Osteocyte (in vitro differentiated cells): ENCODE measurements at places on chromosomes 3 and 15.

GRCh38 chr3:99765042-99765942 lies 52.4 kb upstream of the CMSS1 start:
- DNase-seq: no peak

DNA sequence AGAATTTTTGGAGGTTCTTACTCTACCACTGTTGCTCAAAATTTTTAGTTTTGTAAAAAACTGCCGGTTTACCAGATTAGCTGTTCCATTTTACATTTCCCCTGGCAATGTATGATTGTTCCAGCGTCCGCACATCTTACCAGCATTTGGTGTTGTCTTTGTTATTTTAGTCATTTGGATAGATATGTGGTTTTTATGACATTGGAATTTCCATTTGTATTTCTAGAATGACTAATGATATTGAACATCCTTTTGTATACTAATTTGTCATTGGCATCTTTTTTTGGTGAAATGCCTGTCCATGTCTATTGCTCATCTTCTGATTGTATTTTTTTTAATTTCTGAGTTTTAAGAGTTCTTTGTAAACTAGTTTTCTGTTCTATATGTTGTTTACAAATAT lies 28.5 kb downstream of the LRRC28 start:
- DNase-seq: no peak

DNA sequence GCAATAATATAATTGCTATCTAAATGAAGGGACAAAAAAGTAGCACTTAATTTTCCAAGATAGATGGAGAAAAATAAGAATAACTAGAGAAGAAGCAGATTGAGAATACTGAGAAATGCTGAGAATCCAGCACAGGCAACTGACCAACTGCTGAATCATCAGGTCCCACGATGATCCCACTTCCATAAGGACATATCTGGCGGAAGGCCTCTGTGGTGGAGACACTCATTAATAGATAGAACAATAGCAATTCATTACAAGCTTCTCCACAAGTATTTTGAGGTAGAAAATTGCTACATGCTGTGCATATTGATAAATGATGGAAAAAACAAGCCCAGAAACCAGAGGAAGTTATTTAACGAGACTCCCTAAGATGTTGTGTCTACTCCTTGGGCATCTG lies 105.9 kb downstream of the DUT start:
- no peak for DNase-seq

DNA sequence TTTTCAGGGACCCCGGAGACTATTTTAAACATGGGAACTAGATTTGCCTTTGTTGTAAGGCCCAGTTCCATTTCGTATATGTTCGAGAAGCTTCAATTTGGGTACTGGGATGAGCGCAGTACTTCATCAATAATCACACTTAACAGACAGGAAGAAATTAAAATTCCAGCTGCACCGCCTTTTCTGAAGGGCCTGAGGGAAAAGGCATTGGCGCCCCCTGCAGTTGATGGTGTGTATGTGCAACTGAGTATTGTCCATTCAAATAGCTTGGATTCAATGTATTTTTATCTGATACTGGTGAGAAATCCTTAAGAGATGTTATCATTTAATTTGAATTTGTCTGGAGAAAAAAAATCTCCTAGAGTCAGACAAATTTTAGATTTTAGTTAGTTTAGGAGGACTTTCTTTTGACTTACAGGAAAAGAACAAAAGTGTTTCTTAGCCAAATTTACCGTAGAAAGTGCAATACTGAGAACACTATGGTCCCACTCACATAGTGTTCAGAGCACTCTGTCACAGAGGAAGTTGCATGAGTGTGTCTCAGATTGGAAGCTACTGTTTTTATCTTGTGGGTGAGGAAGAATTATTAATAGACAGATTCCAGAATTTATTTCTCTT lies 5.4 kb upstream of the ALDH1A2 start:
- DNase-seq: no peak

DNA sequence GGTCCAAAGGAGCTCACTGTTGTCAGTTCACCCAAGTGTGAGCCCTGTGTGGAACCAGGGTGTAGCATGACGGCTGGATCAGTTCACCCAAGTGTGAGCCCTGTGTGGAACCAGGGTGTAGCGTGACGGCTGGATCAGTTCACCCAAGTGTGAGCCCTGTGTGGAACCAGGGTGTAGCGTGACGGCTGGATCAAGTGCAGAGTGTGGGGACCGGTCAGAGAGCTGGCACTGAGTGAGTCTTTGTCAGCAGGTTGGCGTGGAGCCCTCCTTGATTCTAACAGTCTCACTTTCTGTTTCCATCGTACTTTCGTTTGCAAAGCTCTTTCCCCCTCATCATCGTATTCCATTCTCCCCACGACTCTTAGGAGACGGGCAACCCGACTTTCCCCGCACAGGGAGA lies 57.9 kb upstream of the DLG1 start:
- DNase-seq: no peak

GRCh38 chr3:54822206-54822605 lies 105.7 kb downstream of the LRTM1 start:
- DNase-seq: no peak

DNA sequence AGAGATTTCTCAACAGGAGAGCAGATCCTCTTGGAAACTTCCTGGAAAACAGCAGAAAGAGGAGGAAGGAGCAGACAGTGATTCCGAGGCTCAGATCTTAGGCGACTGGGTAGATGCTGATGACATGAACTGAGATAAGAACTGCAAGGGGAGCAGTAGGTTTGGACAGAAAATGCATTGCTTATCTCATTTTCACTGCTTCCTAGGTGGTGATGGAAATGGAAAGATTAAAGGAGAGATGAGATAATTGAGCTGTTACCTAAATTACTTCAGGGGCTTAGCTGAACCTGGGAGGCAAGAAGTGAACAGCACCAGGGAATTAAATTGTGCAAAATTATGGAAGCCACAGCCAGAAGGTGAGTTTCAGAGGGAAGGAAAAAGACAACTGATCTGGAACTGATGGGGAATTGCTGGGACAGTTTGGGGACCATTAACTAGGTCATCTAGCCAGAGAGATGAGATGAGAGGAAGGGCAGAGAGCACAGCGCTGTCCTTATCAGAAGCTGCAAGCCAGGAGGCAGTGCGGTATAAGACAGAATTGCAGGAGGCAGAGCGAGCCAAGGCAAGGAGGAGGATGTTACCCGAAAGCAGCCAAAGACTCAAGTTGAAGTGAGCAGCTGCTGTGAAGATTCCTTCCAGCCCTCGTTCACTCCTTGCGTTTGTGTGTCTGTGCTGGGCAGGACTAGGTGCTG lies 140.4 kb downstream of the SRGAP3 start:
- DNase-seq: no peak

DNA sequence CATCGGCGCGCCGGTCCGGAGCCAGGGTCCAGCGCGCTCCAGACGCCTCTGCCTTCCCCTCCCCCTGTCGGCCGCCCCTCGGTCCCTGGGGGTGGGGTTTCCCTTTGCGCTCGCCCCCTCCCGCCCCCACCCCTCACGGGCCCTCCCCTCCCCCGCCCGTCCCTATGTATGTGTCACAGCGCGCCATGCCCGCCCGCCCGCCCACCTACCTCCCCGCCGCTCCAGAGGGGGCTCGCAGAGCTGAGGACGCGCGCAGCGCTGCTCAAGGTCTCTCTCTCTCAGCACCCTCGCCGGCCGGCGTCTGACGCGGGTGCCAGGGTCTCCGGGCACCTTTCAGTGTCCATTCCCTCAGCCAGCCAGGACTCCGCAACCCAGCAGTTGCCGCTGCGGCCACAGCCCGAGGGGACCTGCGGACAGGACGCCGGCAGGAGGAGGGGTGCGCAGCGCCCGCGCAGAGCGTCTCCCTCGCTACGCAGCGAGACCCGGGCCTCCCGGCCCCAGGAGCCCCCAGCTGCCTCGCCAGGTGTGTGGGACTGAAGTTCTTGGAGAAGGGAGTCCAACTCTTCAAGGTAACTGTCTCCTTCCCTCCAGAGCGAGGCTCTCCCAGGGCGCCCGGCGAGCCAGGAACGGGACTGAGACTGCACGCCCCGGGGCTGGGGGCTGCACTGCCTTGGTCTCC lies at the start of gene ACAN:
Gene ACAN, plus strand, starts transcription at position 196 of the 679 bp plus-strand sequence. CDS start 32,771 bp downstream, outside the sequence.
- no peak for DNase-seq

GRCh38 chr3:10946526-10946925 lies 46.0 kb upstream of the SLC6A1 start:
- no peak for DNase-seq

GRCh38 chr3:88641033-88641604 lies 466.3 kb upstream of the EPHA3 start:
- no peak for DNase-seq

DNA sequence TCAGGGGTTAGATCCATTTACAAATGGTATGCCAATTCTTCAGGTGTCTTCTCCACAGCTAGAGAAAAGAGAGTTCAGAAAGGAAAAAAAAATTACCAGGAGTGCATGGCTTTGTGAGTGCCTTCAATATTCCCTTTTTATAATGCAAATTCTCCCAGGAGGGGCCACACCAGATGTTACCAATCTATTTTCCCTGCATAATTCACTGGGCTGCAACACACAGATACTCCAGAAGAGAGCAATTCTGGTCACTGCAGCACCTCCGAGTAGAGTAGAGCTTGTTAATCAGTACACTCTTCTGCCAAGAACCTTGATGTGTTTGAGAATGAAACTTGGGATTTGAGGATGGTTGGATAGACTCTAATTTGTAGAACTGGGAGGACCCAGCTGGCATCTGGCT lies 80.7 kb upstream of the SPRED1 start:
- DNase-seq: no peak

GRCh38 chr3:183178833-183179549 lies 16.5 kb upstream of the LAMP3 start:
- DNase-seq: no peak

DNA sequence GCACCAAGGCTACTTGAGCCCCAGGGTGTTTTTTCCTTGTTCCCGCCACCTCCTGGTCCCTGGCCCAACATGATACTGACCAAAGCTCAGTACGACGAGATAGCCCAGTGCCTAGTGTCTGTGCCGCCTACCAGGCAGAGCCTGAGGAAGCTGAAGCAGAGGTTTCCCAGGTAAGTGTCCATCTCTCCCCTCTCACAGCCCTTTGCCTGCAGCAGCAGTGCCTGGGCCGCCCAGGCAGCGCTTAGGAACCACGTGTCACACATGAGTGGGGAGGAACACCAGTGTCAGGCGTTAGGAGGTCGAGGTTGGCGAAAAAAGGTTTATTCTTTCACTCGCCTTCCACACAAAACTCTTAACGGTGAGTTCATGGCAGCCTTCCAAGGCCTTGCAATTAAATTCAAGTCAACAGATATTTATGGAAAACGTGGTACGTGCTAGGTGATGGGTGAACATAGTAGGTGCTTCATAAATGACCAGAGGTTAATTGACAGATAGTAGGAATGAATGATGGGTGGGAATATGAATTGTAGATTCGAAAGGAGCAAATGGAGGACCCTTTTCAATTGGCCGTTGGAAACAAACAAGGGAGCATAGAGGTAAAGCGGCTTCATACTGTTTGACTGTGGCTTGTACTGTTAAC lies 486 bp downstream of the CDIN1 start:
- no peak for DNase-seq

- DNase-seq: no peak
These were observed 1.5 kb upstream of the ISLR start for GRCh38 chr15:74171965-74172541.

DNA sequence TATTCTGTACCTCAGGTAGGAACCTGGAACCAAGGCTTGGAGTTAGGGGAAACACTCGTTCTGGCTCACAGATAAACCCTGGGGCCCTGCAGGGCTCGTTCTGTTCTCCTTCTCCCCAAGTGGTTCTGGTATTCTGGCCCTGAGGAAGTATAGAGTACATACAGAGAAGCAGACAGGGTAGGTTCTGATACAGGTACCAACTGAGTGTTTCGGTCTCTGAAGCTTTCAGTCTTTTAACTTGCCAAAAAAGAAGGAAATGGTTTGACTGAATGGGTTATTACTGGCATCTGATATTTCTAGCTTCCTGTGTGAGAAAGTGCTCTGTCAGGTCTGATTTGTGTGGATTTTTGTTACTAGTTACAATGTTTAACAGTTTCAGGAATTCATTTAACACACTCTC lies 67.3 kb downstream of the UBE2E2 start:
- no peak for DNase-seq

DNA sequence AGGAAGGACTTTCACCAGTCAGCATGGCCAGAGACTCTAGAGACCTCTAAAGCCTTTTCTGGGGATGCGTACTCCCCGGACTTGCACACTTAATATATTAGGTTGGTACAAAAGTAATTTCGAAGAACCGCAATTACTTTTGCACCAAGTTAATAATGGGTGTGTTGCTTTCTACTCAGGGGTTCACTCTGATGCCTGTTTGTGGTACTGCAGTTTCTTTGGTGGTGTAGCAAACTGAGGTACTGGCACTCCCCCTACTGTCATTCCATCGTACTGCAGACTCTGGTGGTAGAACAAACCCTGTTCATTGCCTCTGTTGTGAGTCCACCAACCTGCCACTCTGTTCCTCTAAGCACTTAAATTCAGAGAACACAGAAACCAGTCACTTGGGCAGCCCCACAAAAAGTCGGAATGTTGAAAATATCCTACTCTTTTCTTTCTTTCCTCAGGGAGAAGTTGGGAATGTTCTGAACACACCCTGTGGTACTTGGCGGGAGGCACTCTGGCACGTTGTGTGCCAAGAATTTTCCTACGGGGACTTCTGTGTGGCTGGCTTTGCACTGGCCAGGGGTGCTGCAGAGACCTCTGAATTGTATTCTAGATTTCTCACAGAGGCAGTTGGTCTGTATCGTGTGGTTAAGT lies 46.3 kb downstream of the GABRG3 start:
- no peak for DNase-seq

DNA sequence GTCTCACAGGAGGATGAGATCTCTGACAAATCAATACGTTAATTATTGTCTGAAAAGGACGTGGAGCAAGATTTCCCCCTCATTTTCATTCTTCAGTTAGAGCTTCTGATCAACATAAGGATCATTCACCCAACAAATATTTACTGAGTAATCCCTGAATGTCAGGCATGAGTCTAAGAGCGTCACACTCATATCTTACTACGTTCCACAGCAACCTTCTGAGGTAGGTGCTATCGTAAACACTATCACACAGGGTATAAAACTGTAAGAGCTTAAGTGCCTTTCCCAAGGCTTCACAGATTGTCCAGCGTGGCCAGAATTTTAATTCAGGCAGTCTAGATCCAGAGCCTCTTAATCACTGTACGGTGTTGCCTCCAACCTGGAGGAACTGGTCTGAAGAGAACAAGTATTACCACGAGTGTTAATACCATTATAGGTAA lies 10.6 kb upstream of the TM4SF1 start:
- DNase-seq: no peak
